ENCODE measurements at places on chromosomes 6 and 20.

- DNase-seq, result no peak
Observed at GRCh38 chr20:22690616-22691179, 106.3 kb upstream of the FOXA2 start.

DNA sequence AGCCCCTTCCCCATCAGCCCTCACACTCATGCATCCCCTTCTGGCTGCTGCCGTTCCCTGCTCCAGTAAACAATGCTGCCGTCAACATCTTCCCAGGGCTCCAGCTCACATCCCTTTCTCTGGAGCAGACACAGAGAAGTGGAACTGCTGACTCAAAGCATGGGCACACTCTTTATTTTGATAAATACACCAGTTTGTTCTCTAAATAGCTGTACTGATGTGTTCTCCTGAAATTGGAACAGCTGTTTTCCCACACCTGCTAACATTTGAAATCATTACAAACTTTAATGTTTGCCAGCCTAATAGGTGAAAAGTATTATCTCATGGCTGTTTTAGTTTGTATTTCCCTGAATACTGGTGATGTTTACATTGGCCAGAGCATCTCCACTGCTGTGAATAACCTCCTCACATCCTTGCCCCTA is 102.1 kb upstream of the NXT1 start:
- no peak for DNase-seq

GRCh38 chr6:165880686-165881085 is 217.6 kb upstream of the PDE10A start:
- no peak for DNase-seq

DNA sequence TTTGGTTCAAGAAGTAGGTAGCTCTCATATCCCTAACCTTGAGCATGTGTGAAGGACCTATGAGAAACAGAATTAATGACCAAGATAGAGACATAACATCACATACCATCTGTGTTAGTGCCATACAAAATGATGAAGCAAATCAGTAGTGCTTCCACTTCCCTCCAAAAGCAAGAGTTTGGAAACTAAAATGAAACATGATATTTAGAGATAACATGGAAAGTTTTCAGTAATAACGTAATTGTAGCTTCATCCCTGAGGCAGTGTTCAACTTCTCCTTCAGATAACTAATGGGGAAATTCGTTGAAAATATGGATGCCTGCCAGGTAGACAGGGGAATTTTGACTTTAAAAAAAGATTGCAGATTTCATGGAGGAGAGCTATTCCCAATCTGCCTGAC is 248.4 kb upstream of the IRAK1BP1 start:
- no peak for DNase-seq

DNA sequence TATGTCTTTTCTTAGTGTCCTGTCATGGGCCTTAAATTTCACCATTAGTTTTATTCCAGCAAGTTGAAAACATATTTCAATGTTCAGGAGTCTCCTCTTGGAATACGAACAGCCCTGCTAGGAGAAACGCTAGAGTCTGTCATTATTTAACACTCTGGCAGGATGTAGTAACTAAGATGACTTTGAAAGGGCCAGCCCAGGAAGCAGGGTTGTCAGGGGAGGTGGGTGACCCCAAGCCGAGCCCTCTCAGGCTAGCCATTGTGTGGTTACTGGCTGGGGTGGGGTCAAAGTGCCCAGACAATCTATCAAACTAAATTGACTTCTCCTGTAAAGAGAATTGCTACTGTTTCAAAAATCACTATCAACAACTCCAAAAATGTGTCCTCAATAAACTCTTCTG is 67.8 kb downstream of the LY86 start:
- no peak for DNase-seq

- DNase-seq, result no peak
Observed at GRCh38 chr20:57482796-57483195, 42.1 kb downstream of the CTCFL start.

DNA sequence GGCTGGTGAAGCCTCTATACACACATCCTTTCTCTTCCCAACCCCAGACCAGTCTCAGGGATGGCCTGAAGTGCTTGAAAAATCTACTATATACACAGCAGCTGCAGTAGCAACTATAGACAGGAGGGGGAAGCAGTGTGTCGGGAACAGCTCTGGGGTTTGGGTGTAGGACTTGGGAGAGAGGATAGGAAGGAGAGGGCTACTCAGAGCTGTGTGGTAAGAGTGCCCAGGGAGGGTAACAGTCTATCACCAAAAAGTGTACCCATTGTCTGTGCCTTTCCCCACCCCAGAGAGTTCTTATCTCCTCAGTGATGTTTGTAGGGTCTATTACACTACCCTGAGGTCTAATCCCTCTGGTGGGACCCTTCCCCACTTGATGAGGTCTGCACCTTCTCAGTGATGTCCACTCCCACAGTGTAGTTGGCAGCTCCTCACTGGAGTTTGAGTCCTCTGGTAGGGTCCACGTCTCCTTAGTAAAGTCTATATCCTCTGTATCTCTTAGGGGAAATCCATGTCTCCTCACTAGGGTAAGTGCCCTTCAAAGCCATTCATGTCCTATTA is 1.5 kb upstream of the GGT7 start:
- peak; percentile 79 for DNase-seq
